H7 (cell line): ENCODE measurements at places on chromosomes 13 and 19. TPM values are rescaled to one million over a fixed set of nuclear protein-coding genes. Genes with fewer than 3 reads are reported as not detected.

The ARHGAP33 gene
- 3.7 and 6.4 TPM in 2 replicates for total RNA-seq

The AP2S1 gene
- total RNA-seq, result 266 and 318 TPM in 2 replicates

The ZNF229 gene
- 0.03 and 0.18 TPM in 2 replicates for total RNA-seq

DNA sequence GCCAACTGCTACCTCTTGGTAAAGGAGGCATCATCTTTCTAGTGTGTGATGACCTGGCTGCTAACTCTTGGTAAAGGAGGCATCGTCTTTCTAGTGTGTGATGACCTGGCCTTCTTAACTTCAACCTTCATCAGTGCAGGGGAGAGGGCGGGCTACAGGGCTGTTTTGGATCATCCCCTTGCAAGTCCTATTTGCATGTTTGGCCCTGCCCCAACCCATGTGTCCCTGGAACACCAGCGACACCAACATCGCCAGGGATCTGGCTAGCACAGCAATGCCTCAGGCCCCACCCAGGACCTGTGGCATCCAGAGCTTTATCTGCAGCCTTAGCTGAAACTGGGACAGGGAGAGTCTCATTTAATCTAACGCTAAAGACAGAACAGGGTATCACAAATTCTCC is 492.4 kb downstream of the MYO16 start:
- DNase-seq, result no peak

DNA sequence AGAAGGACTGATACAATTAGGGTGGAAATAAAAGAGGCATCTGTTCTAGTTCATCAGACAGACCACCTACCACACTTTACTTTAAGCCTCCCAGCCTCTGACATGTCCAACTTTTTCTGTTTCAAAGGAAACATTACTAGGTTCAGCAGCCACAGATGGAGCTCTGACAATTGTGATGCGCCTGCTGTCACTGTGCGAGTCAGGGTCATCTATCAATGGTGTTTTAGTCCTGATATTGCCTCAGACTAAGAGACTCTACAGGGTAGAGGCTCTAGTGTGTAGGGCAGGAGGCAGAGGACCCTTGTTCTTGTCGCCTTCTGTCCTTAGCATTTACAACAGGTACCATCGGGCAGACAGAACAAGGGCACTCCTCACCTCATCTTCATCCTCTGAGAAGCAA is 685.0 kb upstream of the SGCG start:
- no peak for DNase-seq

- DNase-seq, result no peak
These were observed 11.4 kb downstream of the ELF1 start for GRCh38 chr13:41007744-41008128.

DNA sequence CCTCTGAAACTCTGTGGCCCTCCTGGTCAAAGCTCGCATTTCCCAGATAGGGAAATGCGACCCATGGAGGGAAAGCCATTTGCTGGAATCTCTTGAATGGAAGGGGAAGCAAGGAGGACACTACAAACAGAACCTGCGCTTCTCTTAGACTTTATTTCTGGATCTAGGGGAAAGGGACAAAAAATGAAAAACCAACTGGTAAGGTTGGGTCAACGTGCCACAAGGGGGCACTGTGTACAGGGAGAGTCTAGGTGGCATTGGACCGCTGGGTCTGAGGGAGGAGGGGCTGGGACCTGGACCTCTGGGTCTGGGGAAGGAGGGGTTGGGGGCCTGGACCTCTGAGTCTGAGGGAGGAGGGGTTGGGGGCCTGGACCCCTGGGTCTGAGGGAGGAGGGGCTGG is 5.0 kb downstream of the KLK4 start:
- DNase-seq, result peak; percentile 88

- no peak for DNase-seq
These were observed 12.0 kb downstream of the COQ8B start for GRCh38 chr19:40704491-40705361.

DNA sequence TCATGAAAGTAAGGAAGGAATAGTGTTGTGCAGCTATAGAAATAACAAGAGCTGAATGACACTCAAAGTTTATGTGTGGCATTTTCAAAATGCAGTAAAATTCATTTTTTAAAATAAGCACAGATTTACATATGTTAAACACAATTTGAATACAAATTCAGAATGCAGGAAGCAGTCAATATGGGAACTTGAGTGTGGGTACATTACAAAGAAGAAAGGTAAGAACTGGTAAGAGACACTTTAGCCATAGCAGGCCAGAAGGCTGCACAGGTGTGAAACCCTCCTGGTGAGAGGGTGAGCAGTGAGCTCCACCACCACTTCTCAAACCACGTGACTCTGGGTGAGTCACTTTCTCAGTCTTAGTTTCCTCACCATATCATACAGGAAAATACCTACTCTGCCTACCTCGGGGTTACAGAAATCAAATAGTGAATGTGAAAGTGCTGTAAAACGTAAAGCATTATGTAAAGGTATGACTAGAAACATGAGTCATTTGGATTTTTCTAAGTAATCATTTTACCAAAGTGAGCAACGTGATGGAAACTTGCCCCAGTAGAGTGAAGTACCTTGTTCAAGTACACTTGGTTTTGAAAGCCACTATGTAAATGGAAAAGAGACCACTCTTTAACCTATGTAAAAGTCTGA is 40.5 kb downstream of the USP12 start:
- DNase-seq, result no peak

DNA sequence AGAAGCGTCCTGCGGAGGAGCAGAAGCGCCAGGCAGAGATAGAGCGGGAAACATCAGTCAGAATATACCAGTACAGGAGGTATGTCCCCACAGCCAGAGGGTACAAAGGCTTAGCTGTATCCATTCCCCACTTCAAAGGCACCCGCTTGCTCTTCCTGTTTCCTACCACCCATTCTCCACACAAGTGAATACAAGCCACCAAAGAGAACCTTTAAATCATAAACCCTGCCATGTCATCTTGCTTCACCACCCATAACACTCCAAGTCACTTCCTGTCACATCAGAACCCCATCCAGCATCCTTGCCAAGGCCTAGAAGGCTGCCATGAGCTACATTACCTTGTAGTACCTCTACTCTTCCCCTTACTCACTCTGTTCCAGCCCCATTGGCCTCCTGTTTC is 205.8 kb downstream of the LMO7 start:
- DNase-seq, result no peak

DNA sequence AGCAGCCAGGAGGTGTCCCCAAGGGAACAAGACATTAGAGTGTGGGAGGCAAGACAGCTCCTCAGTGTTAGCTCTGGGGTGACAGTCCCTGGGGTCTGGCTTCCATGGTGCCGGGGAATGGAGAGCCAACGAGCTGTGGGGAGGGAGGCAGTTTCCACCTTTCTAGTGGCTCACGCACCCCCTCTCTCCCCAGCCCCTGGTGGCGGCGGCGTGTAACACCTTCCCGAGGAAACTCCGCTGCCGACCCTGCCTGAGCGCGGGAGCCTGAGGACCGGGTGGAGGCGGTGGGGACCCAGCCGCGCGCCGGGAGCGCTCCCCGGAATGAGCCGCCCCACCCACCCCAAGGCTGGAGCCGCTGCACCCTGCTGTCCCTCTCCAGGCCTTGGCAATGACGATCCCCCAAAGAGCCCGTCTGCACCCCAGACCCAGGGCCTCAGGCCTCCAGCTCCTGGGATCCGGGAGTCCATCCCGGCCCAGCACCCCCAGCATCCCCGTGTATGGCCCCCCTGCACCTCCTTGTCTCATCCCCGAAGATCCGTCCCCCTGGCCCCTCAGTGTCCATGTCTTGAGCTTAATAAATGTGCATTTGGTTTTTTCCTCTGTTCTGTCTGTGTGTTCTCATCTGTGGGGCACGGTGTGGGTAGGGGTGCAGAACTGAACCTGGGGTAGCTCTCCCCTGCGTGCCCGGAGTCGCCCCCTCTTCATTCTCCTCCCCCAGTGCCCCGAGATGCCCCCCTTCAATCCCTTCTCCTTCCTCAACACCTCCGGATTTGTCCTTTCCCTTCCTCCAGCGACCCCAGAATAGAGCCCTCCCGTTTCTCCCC is 622 bp upstream of the FXYD5 start:
- DNase-seq, result peak; percentile 90

- no peak for DNase-seq
These were observed 60.8 kb downstream of the KCTD12 start for GRCh38 chr13:76825430-76825829.

GRCh38 chr19:55437410-55437809 is 5.7 kb downstream of the SHISA7 start:
- peak; percentile 94 for DNase-seq
